ENCODE measurements at places on chromosomes 5 and 9. TPM values are rescaled to one million over a fixed set of nuclear protein-coding genes. Genes with fewer than 3 reads are reported as not detected.
A peak's percentile ranks its signal among the peaks of the same experiment; 100 is the strongest.

TMCO6 gene
- total RNA-seq, result 43.0 TPM

AK8 gene
- 0.13 TPM for total RNA-seq

GRCh38 chr5:149761461-149761860 is 31.4 kb downstream of the PPARGC1B start:
- no peak for DNase-seq

GRCh38 chr9:4077499-4078102 is 222.3 kb downstream of the GLIS3 start:
- peak; percentile 78 for DNase-seq

P4HA2 gene
- 217 TPM for total RNA-seq
